HCT116 (cell line): ENCODE measurements at places on chromosomes 3 and 15. TPM values are rescaled to one million over a fixed set of nuclear protein-coding genes. Genes with fewer than 3 reads are reported as not detected.

FBXW12 gene
- not detected for total RNA-seq

HDC gene
- not detected for total RNA-seq

PLOD2 gene
- 25.8 TPM for total RNA-seq

CFAP20DC gene
- total RNA-seq, result 2.9 TPM

ADGRG7 gene
- not detected for total RNA-seq

AGBL1 gene
- not detected for total RNA-seq

SNTN gene
- not detected for total RNA-seq

NME9 gene
- total RNA-seq, result 0.79 TPM

MON1A gene
- total RNA-seq, result 9.0 TPM

ADCY5 gene
- 0.49 TPM for total RNA-seq

CX3CR1 gene
- 0.10 TPM for total RNA-seq

CKMT1B gene
- 24.4 TPM for total RNA-seq

ZNF774 gene
- 4.0 TPM for total RNA-seq

GP9 gene
- not detected for total RNA-seq

ALDH1L1 gene
- 0.81 TPM for total RNA-seq

CHSY1 gene
- 25.4 TPM for total RNA-seq

CIP2A gene
- 41.6 TPM for total RNA-seq

CRABP1 gene
- total RNA-seq, result 0.47 TPM

DNA sequence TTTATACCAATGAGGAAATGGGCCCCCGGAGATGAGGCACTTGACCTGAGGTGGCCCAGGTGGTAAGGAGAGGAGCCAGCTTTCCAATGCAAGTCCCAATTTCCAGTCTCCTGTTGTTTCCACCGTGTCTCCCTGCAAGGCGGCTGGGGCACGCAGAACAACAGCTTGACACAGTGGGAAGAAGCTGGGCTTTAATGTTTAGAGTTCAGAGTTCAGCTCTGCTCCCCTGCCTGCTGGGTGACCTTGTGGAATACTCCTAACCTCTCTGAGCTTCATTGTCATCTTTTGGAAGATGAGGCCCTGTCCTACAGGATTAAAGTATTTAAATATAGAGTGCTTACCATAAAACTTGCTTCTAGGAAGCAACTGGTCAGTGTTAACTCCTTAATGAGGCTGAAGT lies 80.3 kb downstream of the SMAD3 start:
- DNase-seq, result no peak

GRCh38 chr15:42367041-42367440 lies 7.7 kb downstream of the CAPN3 start:
- DNase-seq, result no peak

DNA sequence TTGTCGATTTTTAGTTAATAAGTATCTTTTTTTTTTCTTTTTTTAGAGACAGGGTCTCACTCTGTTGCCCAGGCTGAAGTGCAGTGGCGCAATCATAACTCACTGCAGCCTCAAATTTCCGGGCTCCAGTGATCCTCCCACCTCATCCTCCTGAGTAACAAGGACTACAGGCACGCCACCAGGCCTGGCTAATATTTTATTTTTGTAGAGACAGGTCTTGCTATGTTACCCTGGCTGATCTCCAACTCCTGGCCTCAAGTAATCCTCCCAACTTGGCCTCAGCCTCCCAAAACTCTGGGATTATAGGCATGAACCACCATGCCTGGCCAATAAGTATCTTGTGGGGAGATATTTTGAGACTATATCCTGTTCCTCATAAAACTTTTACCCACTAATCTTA lies 29.4 kb upstream of the ARID3B start:
- DNase-seq, result no peak

GRCh38 chr3:140767566-140767965 lies 89.7 kb downstream of the TRIM42 start:
- DNase-seq, result no peak

- no peak for DNase-seq
These were observed 17.0 kb downstream of the WDR93 start for GRCh38 chr15:89707577-89707976.

DNA sequence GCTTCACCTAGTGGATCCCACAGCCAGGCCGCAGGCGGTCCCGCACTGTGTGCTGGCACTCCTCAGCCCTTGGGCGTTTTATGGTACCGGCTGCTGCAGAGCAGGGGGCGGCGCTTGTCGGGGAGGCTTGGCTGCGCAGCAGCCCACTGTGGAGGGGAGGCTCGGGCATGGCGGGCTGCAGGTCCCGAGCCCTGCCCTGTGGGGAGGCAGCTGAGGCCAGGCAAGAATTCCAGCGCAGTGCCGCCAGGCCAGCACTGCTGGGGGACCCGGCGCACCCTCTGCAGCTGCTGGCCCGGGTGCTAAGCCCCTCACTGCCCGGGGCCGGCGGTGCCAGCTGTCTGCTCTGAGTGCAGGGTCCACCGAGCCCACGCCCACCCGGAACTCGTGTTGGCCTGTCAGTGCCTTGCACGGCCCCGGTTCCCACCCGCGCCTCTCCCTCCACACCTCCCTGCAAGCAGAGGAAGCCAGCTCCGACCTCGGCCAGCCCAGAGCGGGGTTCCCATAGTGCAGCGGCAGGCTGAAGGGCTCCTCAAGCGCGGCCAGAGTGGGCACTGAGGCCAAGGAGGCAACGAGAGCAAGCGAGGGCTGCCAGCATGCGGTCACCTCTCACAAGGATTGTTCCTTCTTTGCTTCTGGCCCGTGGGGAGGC lies 435.0 kb upstream of the ATP10A start:
- no peak for DNase-seq

- no peak for DNase-seq
These were observed 22.2 kb downstream of the FXR1 start for GRCh38 chr3:180934638-180935037.

- DNase-seq, result peak; percentile 18
These were observed 26.1 kb downstream of the RPL39L start for GRCh38 chr3:187112934-187113793.

GRCh38 chr3:39519554-39520288 lies 52.2 kb downstream of the MOBP start:
- no peak for DNase-seq

GRCh38 chr3:69422751-69423150 lies 36.9 kb upstream of the FRMD4B start:
- DNase-seq, result no peak

DNA sequence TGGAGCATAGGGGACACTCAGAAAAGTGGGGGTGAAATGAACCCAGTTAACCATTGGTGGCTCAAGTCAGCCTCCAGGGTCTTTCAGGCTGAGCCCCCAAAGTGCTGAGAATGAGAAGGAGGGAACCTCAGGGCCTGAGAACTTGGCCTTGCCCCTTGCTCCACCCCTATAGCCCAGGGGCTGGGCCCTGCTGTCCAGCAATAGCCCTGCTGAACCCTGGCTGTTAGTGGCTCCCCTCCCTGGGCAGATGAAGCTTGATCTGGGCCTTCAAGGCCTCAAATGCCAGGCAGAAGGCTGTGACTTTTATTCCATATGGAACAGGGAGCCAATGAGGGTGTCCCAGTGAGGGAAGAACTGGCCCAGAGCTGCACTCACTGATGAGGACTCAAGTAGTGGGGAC lies 16.2 kb downstream of the ADAMTS7 start:
- no peak for DNase-seq

DNA sequence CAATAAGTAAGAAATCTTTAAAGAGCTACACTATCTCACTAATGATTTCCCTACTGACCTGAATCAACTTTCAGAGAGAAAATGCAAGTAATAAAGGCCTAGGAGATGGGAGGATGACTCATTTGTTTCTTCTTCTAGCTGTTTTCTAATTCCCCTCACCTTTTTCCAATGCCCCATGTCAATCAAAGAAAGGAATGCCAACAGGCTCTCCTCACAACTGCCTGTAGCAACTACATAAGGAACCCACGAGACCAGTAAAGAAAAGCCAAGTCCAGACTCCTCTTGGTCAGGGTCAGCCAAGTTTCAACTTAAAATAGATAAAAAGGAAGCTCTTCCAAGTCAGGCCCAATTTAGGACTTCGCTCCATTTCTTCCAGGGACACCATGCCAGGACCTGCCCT lies 201.9 kb downstream of the TNIK start:
- DNase-seq, result peak; percentile 56

GRCh38 chr15:62658498-62658897 lies 384.0 kb upstream of the TPM1 start:
- DNase-seq, result no peak

DNA sequence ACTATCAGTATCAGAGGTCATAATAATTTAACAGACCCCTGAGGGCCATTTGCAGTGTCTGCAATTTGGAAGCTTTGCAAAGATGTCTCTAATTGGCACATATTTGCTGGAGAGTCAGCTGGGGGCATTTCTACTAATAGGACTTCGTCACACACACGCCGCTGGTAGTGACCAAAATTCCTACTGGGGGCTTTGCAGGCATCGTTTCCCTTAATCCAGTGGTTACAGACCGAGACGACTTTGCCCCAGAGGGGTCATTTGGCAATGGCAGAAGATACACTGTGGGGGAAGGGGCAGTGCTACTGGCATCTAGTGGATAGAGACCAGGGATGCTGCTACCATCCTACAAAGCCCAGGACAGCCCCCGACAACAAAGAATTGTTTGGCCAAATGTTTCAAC lies 151.0 kb upstream of the LRTM1 start:
- DNase-seq, result no peak

GRCh38 chr15:80727196-80727595 lies 32.1 kb downstream of the ABHD17C start:
- DNase-seq, result no peak

DNA sequence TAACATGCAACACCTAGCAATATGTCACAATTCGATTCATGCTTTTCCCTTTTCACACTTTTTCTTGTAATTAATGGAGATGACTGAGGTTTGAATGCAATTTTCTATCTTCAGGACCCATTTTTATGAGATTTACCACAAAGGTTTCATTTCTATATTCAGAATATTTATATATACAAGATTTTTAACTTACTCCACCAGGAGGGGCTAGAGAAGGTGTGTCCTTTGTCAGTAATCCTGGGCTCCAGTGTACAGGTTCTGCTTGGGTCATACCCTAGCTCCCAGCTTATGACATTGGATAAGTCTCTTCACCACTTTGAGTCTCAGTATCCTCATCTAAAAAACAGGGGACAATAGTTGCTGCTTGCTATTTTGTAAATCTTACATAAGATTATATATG lies 95.7 kb upstream of the SLC24A5 start:
- DNase-seq, result no peak
